Midbrain (tissue), 1 donor: ENCODE measurements at places on chromosomes 6 and 20.

- DNase-seq, result no peak
These were observed 178.1 kb upstream of the PRDM1 start for GRCh38 chr6:105907991-105908390.

GRCh38 chr6:89133981-89134380 is 11.9 kb upstream of the PM20D2 start:
- DNase-seq, result no peak

DNA sequence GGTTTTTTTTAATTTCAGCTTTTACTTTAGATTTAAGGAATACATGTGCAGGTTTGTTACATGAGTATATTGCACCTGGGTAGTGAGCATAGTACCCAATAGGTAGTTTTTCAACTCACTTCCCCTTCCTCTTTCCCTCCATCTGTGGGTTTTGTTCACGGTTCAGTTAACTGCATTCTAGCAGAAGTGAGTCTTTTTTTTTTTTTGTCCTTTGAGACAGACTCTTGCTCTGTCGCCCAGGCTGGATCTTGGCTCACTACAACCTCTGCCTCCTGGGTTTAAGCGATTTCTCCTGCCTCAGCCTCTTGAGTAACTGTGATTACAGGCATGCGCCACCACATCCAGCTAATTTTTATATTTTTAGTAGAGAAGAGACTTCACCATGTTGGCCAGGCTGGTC is 8.7 kb downstream of the UBR2 start:
- DNase-seq, result no peak

- no peak for DNase-seq
These were observed 48.2 kb downstream of the THBS2 start for GRCh38 chr6:169205176-169206160.

DNA sequence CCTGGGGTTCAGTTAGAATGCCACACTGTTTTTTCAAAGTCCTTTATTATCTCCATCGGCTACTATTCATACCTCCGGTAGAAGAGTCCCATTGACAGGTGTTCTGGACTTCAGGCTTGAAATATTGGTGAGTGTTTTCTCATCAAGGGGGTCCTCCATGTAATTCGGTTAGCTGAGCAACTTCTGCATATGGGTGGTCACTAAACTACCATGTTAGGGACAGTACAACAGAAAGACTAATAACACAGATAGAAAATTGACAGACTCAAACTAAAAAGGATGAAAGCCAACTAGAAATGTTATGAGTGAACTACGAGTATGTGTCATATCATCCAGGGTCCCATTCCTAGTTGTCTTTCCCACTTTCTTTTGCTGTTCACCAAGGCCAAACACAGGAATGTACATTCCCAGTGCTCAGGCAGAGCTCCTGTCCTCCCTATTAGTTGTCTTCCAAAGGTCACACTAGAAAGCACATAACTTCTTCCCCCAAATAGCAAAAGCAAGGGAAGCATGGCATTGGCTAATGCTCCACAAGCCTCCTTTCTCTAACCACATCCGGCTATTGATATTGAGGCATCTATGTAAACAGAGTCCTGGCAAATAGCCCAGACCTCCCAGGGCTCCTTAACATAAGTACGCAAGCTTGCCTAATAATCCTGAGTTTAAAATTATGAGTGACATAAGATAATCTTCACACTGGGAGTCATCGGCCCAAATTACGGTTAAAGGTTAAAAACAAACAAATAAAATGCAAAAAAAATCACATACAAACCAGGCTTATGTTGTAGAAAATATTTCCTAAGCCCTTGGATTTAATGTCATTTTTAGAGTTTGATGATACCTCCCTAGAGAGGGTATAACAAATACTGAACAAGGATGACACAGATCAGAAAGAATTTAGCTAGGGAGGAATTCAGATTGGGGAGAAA is 13.2 kb downstream of the CCN2 start:
- no peak for DNase-seq

DNA sequence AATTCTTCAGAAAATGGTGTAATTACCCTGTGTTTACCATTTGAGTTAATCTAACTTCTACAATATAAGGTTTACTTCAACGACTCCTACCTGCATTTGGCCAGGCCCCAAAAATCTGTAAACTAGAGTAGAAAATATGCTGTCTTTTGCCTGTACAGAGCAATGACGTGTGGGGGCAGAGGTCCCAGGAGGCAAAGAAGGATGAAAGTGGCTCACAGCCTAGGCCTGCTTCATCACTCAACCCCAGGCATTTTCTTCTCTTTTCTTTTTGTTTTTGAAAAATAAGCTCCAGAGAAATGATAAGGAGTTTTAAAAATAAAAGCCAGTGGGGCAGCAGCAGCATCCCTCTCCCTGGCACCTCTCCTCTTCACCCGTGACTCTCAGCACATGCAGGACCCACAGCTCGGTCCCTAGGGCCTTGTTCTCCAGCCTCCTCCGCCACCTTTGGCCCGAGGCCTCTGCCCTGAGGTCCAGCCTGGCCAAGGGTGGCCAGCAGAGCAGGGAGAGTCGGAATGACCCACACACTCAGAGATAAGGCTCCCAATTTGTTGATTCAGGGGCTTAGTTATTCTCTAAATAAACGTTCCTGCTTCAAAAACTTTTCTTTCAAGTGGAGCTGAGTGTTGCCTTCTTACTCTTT is 310.3 kb upstream of the RNF24 start:
- DNase-seq, result no peak

- DNase-seq, result no peak
These were observed 630.6 kb downstream of the GRIK2 start for GRCh38 chr6:102023977-102024657.

DNA sequence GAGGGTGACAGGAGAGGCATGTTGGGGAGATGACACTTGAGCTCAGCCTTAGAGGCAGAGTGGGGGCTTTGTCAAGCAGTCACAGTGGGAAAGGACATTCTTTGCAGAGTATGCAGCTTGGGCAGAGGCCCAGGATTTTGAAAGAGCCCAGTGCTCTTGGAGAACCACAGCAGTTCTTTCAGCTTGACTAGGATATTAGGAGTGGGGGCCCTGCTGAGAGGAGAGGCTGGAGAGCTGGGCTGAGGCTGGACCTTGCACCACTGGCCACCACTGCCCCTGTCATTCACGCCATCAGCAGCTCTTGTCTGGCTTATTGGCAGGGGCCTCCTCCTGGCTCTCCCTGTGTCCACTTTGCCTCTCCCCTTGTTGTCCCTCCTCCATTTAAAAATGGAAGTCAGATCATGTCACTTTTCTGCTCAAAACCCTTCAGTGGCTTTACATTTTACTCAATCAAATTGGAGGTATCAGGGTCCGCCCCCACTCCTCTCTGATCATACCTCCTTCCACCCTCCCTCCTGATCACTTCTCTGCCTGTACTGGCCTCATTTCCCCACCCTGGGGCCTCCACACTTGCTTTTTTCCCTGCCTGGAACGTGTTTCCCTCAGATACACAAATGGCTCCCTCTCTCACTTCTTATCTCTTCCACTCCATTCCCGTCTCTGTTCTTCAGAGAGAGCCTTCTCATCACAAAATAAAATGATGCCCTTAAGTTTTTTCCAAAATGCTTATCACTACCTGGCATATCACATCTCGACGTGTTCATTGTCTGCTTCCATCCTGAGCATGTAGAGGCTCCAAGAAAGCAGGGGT is 10.5 kb downstream of the MANBAL start:
- DNase-seq, result peak; percentile 26

DNA sequence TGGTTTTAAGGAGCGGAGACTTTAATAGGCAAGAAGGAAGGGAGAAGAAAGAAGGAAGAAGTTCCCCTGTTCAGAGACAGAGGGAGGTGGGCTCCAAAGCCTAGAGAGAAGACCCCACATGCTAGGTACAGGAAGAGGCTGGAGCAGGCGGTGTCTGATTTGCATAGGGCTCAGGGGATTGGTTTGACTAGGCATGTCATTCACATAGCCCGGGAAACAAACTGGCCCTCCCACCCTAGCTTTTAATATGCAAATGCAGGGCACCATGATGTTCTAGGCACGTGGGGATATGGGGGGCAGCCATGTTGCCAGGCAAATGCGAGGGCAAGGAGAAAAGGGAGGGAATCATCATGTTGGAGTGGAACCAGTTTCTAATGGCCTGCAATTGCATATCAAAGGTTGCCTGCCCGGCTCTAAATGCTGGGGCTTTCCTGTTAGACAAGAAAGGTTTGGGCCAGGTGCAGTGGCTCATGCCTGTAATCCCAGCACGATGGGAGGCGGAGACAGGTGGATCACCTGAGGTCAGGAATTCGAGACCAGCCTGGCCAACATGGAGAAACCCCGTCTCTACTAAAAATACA is 34.3 kb upstream of the AGPAT4 start:
- DNase-seq, result no peak
